Activated T-cell treated with anti-CD3 and anti-CD28 coated beads for 4 hours (primary cell): ENCODE measurements at places on chromosomes 16 and 17.

DNA sequence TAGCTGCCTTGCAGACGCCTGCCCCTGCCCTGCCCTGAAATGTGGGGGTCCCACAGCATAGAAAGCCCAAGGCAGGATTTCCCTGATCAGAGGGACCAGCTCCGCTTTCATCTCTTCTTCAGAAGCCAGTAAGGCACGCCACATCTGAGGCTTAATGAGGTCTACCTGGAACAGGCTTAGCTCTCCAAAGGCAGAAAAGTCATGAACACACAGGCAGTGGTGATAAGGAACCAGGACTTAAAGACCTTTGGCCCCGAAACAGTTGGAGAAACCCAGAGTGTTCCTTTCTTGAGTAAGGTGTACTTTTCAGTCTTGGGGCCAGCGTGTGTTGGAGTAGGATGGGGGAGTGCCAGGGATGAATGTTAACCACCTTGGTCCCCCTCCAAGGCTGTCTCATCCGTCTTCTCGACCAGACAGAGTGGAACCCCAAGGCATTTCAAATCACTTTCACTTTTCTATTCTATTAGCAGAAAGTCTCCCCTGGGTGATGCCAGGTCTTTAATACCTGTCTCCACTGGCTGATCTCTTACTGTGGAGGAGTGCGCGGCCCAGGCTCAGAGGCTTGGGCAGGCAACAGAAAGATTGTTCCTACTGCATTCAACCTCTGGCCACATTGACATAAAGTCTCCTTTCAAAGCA is 43.9 kb downstream of the TMEM186 start:
- no peak for DNase-seq

DNA sequence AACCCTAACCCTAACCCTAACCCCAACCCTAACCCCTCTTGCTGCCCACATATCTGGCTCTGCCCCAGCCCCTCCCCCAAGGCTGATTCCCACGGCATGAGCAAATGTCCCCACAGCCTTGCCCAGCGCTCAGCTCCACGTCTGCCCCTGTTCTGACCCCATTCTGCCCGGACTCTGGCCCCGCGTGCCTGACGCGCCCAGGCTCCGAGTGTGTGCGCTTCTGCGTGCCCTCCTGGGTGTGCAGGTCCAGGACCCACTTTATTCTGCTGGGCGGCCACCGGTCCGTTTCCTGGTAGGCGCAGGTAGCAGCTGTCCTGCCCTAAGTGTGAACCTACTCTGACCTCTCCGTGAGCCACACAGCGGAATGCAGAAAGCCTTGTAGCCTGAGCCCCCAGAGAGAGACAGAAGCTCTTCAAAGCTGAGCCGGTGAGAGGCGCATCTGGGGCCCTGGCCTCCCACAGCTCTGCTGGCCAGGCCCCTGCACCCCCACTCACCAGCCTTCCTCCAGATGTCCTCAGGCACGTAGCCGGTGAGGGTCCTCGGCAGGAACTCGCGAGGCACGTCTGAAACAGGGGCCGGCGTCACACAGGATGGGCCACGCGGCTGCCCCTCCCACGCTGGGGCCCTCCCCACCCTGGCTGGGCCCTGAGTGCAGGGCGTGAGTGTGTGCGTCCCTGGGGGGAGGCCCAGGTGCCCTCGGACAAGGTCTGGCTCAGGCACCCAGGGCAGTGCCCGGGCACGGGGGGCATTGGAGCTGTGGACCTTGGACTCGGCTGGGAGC is 14.0 kb upstream of the PABPN1L start:
- no peak for DNase-seq

GRCh38 chr16:88785106-88785924 is at the start of gene PIEZO1:
Gene PIEZO1 (minus strand): TSS chr16:88785220. CDS start chr16:88784964, 256 bp downstream.
- peak; percentile 81 for DNase-seq

- DNase-seq, result no peak
These were observed 21.5 kb downstream of the TRAP1 start for GRCh38 chr16:3695610-3696369.

DNA sequence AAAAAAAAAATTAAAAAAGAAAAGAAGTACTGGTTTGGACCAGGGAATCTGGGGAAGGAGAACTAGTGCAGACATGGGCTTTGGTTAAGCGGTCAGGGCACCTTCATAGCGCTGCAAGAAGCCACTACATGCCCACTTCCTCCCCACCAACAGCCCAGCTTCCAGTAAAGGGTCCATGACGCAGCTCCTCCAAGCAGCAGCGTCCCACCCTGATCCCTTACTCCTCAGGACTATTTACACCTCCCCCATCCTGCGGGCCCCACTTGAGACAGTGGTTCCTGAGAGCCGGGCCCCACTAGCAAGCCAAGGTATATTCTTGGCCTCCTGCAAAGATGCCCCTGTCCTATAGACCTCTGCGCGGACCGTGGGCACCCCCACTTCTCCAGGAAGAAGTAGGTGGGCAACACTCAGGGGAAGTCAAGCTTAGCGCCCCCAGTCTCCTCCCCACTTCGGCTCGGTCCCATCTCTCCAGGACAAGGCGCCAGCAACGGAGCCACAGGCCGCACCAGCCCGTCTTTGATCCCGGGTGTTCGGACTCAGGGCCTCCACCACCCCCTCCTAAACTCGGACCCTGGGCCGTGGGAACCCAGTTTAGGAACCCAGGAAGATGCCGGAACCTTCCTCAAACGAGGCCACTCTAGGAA is 913 bp upstream of the PRR14 start:
- no peak for DNase-seq

GRCh38 chr17:17347956-17348871 is 45.0 kb downstream of the NT5M start:
- no peak for DNase-seq

DNA sequence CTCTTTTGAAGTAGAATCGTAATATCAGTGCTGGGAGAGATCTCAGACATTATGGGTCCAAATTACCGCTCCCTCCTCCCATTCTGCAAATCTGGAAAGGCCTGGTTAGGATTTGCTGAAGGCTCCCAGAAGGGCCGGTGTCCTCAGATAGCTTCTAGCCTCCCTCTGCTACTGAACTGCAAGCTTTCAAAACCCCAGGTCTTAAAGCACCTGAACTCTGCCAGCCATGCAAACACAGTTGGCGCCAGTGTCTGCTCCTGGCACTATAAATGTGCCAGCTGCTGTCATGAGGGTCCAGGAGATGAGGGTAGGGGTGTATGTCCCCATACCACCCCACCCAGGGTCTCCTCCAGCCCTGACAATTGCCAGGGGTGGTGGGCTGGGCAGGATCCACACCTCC is 24.2 kb downstream of the SLC5A10 start:
- no peak for DNase-seq

DNA sequence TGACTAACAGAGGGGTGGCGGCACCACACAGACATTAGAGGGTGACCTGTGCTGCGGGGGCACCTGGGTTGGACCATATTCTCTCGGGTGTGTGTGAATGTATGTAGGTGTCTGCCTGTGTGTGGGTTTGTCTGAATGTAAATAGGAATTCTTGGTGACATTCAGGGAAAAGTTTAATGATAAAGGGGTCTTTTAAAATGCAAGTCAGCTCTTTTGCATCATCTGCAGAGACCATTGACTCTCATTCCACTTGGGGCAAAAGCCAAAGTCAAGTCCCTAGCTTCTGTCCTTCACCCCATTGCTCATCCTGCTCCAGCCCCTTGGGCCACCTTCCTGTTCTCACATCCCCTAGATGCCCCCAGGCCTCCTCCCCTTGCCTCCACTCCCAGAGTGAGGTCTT is 23.6 kb downstream of the KSR1 start:
- DNase-seq, result no peak

DNA sequence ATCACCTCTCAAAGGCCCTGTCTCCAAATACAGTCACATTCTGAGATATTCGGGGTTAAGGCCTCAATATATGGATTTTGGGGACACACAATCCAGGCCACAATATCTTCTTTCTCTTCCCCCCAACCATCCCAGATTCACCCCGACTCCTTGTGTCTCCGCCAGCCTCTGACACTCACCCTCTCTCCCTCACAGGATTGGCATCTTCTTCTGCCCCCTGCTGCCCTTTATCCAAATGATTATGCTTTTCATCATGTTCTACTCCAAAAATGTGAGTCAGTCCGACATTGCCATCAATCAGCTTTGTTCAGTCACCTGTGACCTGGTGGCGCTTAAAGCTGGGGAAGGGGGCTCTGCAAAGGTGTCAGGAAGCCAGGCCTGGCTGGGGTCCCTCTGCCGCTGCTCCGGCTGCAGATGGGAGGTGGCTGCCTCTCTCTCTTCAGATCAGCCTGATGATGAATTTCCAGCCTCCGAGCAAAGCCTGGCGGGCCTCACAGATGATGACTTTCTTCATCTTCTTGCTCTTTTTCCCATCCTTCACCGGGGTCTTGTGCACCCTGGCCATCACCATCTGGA is 35.1 kb downstream of the GDE1 start:
- DNase-seq, result no peak

GRCh38 chr16:63453261-63453660 is 1417.0 kb upstream of the CDH8 start:
- DNase-seq, result no peak

DNA sequence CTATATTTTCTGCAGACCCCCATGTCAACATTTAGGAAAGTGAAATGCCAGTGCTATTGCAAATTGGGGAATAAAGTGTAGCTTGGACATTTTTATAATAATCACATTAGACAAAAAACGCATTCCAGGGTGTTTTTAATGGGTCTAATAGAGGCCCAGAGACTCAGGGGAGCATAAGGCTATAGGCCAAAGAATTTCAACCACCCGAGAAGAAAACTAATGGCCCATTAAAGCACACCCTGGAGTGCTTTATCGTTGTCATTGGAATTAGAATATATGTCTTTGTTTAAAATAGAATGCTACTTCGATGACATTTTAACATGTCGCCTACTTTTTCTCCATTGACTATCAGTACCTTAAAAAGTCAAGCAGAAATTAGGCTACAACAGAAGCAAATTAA is 414.1 kb upstream of the CDH8 start:
- no peak for DNase-seq

GRCh38 chr16:68707340-68708152 is 29.5 kb upstream of the CDH1 start:
- DNase-seq, result no peak

- no peak for DNase-seq
These were observed 2.2 kb upstream of the KRTAP9-3 start for GRCh38 chr17:41230094-41230493.

DNA sequence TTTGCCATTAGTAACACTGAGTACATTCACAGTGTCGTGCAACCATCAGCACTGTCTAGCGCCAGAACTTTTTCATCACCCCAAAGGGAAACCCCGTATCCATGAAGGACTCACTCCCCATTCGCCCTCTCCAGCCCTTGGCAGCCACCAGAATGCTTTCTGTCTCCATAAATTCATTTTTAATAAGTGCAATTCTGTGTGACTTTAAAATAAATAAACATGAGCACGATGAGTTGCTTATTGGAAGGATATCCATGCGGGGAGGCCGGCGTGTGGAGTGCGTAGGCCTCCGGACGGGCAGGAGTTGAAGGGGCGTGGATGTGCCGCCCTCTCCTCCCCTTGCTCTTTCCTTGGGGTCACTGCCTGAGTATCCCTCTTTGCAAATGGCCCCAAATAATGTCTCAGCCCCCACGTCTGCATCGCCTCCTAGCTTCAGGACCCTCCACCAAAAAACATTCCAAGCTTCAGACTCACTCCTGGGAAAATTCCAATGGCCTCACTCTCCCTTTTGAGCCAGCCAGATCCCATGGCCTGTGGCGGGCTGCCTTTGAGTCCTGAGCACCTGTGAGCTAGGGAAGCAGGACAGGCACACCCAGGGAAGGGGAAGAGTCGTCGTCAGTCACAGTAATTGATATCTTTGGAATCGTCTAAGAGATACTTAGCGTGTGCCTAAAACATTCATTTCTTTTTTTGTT is 306.3 kb downstream of the SEC14L1 start:
- no peak for DNase-seq

- no peak for DNase-seq
These were observed 1.4 kb downstream of the LIG3 start for GRCh38 chr17:34981538-34982241.

- DNase-seq, result no peak
These were observed 490.5 kb upstream of the ERCC4 start for GRCh38 chr16:13429416-13429815.

DNA sequence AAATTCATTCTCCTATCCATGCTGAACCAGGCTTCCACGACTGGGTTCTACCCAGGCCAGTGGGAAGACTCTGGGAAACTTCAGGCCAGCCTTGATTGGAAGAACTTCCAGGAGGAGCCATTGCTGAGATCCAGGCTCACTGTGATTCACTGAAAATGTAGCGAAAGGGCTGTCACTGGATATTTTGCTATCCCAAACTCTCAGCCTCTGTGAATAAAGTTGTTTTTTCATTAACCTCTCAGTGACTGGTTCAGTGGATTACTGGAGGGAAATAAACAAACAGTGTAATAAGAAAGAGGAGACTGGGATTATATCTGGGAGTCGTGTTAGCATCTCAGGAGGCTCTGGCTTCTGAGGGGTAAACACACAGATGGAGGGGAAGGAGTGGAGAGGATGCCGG is 3.1 kb downstream of the FOXL1 start:
- DNase-seq, result no peak

DNA sequence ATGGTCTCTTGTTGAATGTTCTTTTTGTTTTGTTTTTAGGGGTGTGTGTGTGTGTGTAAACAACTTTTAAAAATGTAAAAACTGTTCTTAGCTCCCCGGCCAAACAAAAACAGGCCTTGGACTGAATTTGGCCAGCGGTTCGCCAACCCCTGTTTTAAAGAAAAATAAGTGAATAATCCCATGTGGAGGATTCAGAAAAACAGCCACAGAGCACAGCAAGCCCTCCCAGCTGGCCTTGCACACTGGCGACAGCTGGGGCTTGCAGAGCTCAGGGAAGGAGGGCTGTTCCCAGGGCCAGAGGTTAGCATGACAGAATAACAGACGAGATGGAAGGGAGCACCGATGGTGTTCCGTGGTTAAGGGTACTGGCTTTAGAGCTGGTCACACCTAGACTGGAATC is 39.0 kb downstream of the EMP2 start:
- no peak for DNase-seq

- no peak for DNase-seq
These were observed 199.6 kb upstream of the MAF start for GRCh38 chr16:79800016-79800608.

- no peak for DNase-seq
These were observed 4.2 kb downstream of the CCL3 start for GRCh38 chr17:36085765-36086164.

DNA sequence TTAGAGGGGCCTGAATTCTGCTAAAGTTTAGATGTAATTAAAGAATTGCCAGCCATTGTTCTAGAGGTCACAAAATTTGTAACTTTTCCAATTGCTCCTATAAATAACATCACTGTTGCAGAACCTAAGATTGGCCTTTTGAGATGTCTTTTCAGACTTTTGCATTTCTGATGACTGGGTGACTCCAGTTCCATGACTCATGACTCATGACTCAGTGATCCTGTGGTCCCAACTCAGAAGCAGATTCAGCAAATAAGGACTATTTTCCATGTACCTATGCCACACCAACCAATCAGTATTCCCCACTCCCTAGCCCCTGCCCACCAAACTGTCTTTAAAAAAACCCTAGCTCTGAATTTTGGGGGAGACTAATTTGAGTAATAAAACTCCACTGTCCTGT is 740.9 kb downstream of the CDH8 start:
- DNase-seq, result no peak
